ENCODE measurements at places on chromosomes 2 and 18.

- DNase-seq: no peak
These were observed 73.8 kb downstream of the KLF7 start for GRCh38 chr2:207091928-207092327.

- DNase-seq: no peak
These were observed 455.4 kb upstream of the HNMT start for GRCh38 chr2:137508739-137509384.

GRCh38 chr18:11324956-11325882 is 175.8 kb upstream of the PIEZO2 start:
- peak; percentile 9 for DNase-seq

DNA sequence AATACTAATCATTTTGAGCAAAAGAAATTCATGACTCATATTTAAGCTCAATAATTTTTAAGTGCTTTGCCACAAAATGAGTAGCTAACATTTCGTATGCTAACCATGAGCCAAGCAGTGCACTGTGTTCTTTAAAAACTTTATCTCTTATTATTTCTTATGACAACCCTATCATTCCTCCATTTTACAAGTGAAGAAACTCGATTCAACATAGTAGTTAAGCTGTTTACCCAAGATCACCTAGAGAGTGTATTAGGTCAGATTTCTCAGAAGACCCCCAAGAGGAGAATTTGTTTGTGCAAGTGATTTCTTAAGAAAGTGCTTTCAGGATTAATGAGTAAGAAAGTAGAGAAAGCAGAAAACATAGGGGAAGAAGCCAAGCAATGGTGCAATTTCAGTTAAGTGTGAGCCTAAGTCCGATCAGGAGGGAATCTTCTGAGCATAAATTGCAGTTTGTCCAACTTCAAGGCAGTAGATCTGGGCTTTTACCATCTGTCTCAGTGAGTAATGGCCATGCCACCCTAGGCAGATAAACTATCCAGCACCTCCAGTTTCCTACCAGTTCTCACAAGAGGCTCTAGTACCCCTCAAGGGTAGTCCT is 202.7 kb downstream of the SCG2 start:
- DNase-seq: no peak

GRCh38 chr18:13696961-13697360 is 29.4 kb downstream of the FAM210A start:
- DNase-seq: no peak

- DNase-seq: no peak
These were observed 250.7 kb downstream of the NAPG start for GRCh38 chr18:10776493-10776892.

DNA sequence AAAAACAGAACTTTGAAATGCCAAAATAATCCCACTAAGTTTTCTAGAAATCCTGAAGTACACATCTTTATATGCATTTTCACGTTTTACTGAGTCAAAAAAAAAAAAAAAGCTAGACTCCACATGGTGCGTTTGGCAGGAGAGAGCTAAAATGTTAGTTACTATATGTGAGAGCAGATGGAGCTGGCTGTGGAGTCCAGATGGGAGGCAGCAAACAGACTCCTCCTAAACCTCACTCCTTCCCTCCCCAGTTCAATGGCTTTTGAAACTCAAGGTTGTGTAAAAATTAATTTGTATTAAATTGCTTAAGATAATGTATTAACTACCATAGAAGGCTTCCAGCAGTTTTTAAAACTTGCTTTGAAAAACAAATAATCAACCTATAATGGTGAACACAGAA is 248.8 kb downstream of the AGPS start:
- DNase-seq: no peak

GRCh38 chr2:197255543-197255942 is 55.0 kb downstream of the ANKRD44 start:
- DNase-seq: peak; percentile 76

DNA sequence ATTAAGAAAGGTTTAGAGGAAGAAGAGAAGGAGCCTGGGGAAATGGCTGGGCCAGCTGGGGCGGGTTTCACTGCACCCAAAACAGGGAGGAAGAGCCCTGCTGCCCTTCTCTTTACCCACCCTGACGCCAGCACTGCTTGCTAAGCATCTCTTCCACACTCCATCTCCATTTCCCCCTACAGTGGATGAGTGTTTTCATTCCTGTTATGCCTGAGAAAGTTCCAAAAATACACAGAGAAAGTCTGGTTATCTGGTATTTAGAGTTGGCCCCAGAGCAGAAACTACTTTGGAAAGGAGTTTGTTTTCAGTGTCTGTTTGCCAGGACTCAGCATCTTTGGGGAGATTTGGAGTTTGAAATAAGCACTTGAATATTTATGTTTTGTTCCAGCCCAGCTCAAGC is 451.0 kb downstream of the SLC4A3 start:
- no peak for DNase-seq

DNA sequence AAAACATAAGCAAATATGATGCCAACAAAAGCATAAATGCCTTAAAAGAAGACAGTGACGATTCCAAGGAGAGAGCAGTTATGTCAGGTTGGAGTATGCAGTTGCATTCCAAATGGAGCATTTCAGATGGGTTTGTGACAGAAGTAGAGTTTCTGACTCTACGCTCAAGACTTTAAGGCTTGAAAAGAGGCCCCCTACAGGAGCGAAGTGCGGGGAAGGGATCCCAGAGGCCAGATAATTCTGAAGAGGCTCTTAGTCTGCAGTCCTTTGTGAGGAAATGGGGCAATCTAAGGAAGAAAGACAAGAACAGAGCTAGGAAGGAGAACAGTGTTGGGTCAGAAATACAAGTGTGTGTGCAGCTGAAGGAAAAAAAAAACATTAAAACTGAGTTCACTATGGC is 95.5 kb downstream of the ZNF521 start:
- no peak for DNase-seq

DNA sequence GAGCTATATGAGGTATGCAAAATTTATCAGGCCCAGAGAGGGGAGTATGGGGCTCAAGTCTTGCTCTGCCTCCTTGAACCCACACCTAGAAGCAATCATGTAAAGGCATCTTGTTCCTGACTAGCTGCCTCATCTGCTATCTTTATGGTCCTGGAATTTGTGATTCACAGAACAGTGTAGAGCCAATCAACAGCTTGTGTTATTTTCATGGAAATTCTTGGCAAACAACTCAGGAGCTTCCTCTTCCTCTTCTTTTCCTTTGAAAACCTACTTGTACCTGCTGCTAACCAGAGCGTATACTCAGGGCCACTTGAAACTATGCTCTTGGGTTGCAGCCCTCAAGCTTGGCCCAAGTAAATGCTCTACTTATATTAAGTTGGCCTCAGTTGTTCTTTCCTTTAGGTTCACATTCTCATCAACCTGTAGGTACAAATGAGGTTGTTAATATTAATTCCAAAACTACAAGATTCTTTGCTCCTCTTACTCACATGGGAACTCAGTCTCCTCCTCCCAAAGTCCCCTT is 3.5 kb upstream of the NOSTRIN start:
- no peak for DNase-seq

DNA sequence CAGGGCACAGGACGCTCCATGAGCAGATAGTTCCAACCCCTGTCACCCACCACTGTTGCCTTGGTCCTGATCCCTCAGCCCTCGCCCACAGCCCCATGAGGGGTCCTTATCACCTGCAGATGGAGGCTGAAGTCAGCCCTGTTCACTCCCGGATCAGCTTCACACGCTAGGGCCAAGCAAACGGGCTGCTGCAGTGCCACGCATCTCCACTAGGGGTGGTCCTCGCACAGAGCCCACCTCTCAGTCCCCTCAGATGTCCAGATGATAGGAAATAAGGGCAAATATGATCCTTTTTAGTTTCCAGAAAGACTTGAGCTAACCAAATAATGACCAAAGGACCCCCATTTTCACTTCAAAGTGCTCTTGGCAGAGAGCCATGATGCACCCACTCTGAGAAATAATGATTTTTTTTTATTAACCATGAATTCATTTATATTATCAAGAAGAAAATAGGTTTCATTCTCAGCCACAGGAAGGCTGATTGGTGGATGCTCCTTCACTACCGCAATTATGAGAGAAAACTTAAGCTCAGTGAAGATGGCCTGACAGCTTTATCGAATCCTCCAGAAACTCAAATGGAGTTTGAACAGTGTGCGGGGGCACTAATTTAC is 71.9 kb upstream of the KLHL29 start:
- DNase-seq: peak; percentile 37

- peak; percentile 3 for DNase-seq
These were observed 76.9 kb downstream of the MYO1B start for GRCh38 chr2:191321861-191322662.

DNA sequence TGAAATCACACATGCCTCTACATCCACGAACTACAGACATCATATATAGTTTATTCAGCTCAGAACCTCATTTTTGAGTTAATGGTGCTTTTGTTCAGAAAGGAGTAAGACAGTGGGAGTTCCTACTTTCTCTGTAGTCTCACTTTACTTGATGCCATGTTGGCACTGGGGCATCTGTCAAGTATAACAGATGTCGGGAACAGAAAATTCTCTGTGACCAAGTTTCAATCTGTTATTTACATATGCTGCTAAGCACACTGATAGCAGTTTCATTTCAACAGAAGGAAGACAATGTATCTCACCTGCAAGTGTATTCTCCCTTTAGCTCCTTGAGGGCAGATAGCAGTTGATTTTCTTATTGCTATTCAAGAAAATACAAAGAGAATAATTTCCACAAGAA is 774.1 kb downstream of the METTL4 start:
- DNase-seq: no peak

DNA sequence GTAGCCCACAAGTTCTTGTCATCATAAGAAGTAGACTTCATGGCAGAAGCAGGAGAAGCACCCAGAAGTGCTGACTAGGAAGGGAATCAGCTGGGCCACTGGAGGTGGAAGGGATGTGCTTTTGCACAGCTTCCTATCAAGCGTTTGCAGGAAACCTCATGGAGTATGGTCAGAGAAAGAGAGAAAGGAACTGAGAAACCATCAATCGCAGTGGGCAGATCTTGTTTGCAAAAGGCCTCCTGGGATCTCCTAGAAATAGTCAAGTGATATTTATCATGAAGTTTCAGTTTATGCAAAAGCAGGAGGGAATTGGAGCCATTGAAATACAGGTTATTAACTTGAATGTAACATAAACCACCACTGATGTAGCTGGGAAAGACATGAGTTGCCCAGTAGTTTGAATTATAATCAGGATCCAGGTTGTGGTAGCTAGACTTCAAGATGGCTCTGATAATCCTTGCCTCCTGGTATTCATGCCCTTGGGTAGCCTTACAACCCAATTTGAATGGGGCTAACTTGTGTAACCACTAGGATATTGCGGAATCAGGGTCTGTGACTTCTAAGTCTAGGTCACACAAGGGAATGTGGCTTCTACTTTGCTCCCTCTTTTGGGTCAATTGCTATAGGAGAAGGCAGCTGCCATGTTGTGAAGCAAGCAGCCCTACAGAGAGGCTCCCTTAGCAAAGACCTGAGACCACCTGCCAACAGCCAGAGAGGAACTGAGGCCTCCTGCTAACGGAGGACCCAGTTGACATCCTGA is 69.8 kb upstream of the TCF4 start:
- DNase-seq: no peak

- DNase-seq: no peak
These were observed 197.0 kb downstream of the HRH4 start for GRCh38 chr18:24657444-24657842.

- no peak for DNase-seq
These were observed 398.3 kb downstream of the FBXO15 start for GRCh38 chr18:73749304-73749703.

GRCh38 chr18:77970814-77971213 is 721.2 kb downstream of the GALR1 start:
- no peak for DNase-seq

GRCh38 chr18:37561986-37562385 is 3.6 kb downstream of the CELF4 start:
- no peak for DNase-seq

DNA sequence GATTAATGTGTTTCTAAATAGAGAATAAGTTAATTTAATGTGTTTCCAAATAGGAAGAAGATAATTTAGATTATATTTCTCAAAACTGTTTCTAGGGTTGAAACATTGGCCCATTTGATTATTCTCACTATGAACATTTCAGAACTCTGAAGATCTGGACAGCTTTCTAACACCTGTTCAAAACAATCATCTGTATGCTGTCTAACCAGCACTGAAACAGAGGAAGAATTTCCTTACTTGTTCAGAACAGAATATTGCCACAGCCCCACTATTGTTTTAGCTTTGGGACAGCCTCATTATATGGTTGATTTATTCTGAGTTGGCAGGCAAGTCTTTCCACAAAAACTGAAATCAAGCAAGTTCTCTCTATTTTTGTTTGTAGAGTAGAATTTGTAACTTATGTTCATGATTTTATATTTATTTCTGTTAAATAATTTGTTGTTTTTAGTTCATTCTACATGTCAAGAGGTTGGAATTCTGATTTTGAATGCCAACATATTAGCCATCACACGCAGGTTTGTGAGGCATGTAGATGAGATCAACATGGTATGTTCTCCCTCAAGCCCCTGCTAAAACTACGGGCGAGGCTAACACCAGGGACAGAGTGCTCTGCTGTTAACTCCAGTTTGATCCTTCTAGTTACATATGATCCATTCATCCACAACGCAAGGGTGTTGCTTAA is 11.2 kb downstream of the IL18RAP start:
- DNase-seq: no peak

DNA sequence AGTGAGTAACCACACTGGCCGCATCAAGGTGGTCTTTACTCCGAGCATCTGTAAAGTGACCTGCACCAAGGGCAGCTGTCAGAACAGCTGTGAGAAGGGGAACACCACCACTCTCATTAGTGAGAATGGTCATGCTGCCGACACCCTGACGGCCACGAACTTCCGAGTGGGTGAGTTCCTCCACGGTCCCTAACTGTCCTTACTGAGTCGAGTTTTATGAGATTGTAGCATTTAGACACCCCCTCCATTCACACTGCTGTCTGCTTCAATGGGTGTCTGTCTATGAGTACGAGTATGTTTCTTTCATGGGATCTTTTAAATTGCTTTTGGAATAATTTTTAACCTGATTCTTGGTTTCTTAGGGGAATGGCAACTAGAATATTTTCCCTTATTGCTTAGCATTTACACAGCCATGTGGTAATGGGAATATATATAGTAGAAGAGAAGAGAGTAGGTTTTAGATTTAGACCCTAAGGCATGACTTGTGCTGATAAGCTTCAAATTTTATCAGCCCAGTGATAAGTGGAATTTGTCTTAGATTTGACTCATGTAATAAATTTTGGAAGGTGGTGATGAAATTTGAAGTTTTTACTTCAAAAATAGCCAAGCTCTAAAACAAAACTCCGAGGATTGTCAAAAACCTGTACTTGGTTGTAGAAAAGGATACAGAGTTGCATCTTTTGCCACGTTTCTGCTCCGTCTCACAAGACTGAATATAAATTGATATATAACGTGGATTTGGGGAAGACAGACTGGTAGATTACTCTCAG is 188.2 kb downstream of the LTBP1 start:
- no peak for DNase-seq
